Stimulated activated CD8-positive, alpha-beta memory T cell treated with anti-CD3 and anti-CD28 coated beads, Interleukin-7, amount 100 ng/mL, for 1 hour (primary cell): ENCODE measurements at places on chromosomes 3 and 15.

- DNase-seq, result no peak
These were observed 67.3 kb downstream of the ATG7 start for GRCh38 chr3:11339541-11339940.

DNA sequence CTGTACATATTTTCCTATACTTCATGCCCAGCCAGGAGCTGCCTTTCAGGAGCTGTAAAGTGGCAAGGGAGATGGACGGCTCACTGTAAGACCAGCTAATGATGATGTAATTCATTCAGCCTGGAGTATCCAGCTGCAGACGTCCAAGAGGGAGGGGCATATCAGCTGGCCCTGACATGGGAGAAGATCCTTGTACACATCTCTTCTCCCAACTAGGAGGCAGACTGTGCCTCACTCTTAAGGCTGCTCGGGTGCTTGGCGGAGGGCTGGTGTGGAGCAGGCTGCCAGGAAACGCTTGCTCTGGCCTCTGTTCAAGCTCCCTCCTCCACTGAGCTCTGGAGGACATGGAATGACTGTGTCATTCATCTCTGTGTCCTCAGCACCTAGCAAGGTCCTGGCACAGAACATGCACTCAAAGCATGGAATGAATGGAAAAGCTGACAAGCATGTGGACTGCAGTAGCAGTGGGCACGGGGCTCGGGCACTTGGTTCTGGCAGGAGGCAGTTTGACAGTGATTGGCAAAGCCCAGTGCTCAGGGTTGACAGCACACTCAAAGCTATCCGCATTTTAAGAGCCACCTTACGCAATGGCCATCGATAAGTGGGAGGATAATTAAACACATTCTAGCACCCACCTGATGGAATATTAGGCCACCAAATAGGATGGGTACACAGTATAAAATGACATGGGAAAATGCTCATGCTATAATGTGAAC lies 72.4 kb downstream of the TBC1D2B start:
- DNase-seq, result no peak

DNA sequence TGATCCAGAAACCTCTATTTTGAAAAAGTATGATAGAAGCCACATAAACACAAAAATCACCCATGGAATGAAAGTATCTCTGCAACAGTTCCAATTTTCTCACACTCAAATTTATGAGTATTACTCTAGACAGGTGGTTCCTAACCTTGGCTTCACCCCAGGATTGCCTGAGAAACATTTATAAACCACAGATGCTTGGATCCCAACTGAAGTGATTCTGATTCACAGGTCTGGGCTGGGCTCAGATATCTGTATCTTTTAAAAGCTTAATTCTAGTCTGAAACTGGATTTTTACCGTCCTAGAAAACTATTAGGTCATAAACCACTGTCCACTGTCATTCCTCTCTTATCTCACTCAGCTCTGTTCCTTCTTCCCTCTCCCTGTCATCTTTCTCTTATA lies 7.4 kb upstream of the SST start:
- DNase-seq, result no peak

- DNase-seq, result no peak
These were observed 423 bp downstream of the TKT start for GRCh38 chr3:53255423-53255774.

GRCh38 chr15:92665100-92665555 lies 9.6 kb upstream of the FAM174B start:
- DNase-seq, result no peak

- peak; percentile 5 for DNase-seq
These were observed 23.4 kb upstream of the SEC13 start for GRCh38 chr3:10344147-10344943.

DNA sequence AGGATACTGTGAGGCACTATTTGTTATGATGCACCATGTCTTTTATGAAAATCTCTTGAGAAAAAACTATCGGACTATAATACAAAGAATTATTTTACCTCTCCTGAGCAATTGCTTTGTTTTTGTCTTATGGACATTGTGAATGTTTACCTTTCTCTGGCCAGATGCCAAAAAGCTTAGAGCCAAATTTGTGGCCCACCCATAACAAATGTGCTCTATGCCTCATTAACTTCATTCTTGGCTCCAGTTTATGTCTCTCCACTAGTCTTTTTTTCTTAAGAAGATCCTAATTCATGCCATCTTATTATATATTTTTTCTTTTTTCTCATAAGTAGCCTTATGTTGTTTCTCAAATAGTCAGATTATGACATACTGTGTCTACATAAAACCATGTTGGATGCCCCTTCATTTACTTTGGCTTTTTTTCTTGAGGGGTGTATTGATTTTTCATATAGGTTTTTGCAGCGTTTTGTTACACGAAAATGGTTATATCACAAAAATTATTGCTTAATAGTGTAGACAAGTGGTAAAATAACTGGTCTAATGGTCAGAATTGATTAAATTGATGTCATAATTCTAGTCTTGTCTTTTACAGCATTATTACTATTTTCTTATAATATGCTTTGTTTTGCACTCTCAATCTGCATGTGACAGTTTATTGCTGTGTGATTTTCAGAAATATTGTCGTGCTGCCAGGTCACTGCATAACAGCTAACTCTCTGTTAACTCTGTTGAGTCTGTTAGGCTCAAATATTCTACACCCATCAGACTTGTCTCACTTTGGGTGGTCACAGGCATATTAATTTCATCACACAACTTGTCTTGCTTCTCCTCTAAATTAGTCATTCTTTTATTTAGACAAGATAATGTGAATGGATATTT lies 18.2 kb downstream of the SENP8 start:
- no peak for DNase-seq

DNA sequence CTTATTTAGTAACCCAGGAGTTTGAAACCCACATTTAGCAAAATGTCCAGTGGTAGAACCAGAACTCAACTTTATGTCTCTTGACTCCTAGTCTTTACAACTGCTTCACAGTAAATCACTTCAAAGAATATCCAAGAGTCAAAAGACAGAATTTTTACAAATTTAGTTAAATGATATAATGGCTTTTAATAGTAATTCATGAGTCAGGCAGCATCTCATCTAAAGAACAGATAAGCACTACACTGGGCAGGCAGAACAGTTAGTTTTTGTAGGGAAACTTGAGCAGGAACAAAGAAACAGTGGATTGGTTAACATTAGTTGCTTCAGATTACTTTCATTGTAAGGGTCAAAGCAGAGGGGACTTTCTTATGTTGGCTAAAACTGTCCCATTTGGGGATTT lies 120.2 kb downstream of the NEO1 start:
- DNase-seq, result no peak

DNA sequence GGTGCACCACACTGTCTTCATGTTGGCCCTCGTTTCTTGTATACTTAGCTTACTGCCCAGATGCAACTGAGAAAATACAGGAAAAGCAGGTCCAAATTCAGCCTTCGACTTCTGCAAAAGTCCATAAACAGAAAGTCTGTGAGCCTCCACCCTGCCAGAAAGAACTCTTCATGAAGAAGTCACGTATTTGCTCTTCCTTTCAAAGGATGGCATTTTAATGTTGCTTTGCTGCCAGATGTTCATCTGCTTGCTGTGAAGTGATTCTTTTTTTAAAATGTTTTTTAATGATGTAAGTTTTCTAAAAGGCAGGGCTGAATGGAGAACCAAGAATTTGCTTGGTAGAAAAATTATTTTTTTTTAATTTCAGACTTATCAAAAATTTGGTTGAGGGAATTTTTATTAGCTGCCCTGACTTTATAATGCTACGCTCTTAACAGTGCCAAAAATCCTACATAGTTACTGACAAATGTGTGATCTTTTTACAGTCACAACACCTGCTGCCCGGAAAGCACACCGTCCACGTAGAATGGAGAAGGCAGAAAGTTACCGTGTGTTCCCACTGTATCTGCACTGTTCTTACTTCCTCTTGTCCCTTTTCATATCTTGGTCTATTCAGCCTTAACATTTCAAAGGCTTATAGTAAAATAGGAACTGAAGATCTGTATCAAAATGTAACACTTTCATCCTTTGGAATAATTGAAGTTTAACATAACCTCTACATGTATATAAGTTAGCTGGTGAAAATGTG lies 136.3 kb downstream of the LRRC28 start:
- DNase-seq, result no peak

GRCh38 chr3:107861904-107862303 lies 228.9 kb downstream of the CD47 start:
- no peak for DNase-seq

- no peak for DNase-seq
These were observed 319.6 kb upstream of the IL12A start for GRCh38 chr3:159668990-159669476.

DNA sequence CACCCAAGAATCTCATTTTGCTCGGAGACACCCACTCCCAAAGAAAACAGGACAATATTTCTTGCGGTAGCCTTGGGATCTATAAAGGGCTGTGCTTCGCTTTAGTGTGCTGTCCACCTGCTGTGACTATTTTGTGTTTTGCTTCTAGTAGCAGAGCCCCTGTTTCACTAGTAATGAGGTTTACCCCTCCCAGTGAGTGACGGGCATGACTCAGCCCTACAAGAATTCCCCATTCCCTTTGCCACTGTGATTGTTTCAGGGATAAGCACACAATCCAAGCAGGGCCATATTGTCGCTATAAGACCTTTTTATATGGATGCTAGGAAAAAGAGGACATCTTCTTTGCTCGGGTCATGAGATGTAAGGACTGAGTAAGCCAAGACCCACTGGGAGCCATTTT lies 62.5 kb upstream of the FOXB1 start:
- DNase-seq, result no peak

DNA sequence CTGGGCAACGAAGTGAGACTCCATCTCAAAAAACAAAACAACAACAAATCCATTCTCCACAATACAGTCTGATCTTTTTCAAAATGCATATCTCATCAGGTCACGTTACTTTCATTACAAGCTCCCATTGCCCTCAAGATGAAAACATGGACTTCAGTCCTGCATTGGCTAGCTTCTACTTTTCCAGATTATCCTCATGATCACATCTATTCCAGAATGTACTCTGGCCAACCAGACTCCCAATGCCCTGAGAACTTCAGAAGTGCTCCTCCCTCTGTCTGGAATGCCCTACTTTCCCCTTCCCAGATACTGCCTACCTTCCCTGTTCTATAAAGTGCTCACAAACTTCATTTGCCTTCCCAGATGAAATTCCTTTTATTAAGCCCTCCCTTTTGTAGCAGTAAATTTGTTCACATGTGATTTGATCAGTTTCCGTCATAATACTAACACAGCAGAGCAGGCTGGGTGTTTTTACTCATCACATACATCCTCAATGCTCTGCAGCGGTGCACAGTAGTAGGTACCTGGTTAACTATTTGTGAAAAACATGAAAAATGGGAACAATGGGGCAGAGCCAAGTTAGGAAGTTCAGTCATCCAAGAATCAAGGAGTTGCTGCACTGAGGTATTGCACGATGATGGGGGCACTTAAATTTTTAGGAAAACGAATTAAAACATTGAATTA lies 5.3 kb downstream of the RPL22L1 start:
- no peak for DNase-seq

DNA sequence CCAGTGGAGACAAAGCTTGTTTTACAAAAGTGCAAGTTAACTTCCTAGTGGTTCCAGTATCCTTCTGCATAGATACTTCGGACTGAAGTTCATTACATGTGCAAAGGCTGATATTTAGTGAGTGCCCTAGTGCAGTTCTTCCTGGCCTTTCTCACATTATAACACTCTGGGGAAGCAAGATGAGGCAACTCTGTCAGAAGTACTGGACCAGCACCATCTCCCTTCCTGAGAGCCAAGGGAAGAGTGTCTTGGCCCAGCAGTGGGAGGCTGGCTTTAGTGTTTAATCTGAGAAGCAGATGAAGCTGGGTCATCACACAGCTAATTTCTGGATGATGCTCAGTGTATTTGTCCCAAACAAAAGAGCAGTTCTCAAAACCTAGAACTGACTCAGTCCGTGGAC lies 397.7 kb downstream of the CACNA2D3 start:
- no peak for DNase-seq

GRCh38 chr15:81060907-81061306 lies 60.2 kb downstream of the TLNRD1 start:
- no peak for DNase-seq

GRCh38 chr3:187812496-187812895 lies 67.2 kb upstream of the BCL6 start:
- DNase-seq, result no peak
